Hair follicular keratinocyte (primary cell): ENCODE measurements at places on chromosomes 3 and 15. TPM values are rescaled to one million over a fixed set of nuclear protein-coding genes. Genes with fewer than 3 reads are reported as not detected.

The GUCA1C gene
- total RNA-seq: not detected in 2 replicates

The MINAR1 gene
- total RNA-seq: 0.08 and 0.23 TPM in 2 replicates

The AMT gene
- total RNA-seq: 1.9 TPM in 2 replicates

The SLMAP gene
- 44.8 and 66.4 TPM in 2 replicates for total RNA-seq

The SCN11A gene
- not detected in 2 replicates for total RNA-seq

The FBXW12 gene
- not detected in 2 replicates for total RNA-seq
